ENCODE measurements at places on chromosomes 3 and 15.

DNA sequence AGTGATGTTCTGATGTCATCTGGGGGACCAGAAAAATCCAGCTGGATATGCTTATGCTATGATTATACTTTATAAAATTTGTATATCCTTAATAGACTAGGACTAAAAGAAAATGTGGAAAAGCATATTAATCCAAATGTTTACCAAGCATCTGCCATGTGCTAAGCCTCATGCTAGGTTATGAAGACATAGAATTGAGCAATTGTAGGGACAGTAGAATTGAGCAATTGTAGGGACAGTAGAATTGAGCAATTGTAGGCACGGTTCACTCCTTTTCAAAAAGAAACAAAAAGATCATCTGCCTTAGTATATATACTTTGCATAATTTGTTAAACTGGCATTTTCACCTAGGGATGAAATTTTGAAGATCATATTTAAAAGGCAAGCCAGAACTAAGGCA is 18.3 kb downstream of the ABHD5 start:
- peaks cover 11% of the 10 kb centered on the region for H3K4me1 ChIP-seq
- DNase-seq = no peak
- H3K36me3 ChIP-seq = peaks cover 28% of the 10 kb centered on the region
- H3K27me3 ChIP-seq = no peaks in the 10 kb centered on the region

- peaks cover 5% of the 10 kb centered on the region for H3K36me3 ChIP-seq
- H3K4me3 ChIP-seq = no peak overlapping the region
- no peaks in the 10 kb centered on the region for H3K27me3 ChIP-seq
- DNase-seq = no peak
- no peak overlapping the region for H3K27ac ChIP-seq
These were observed 25.6 kb downstream of the TIGIT start for GRCh38 chr3:114319453-114319852.

DNA sequence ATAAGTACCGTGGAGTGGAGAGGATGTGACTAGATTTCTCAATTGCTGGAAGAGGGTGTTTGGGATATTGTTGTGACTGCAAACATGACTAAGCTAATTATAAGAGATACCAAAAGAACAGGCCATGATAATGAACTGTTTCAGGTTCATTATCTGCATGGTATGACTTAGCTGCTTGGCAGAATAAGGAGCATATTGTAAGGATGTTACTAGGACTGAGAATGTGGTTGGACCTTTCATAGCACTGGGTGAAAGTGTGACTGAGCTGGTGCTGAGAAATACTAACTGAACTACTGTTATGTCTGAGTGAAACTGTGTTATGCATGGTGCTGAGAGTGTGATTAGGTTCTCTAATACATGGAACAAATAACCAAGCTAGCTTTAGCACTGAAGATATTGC is 11.0 kb downstream of the SCN10A start:
- peaks cover 2% of the 10 kb centered on the region for H3K27me3 ChIP-seq
- H3K36me3 ChIP-seq = no peaks in the 10 kb centered on the region
- no peak for DNase-seq

DNA sequence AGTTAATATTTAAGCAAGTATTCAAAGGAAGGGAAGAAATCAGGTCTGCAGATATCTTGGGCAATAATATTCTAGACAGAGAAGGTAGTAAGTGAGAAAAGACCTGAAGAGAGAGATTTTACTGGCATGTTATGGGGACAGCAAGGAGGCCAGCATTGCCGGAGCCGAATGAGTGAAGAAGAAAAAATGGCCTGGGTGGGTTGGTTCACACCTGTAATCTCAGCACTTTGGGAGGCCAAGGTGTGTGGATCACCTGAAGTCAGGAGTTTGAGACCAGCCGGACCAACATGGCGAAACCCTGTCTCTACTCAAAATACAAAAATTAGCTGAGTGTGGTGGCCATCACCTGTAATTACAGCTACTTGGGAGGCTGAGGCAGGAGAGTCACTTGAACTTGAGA is 164.7 kb downstream of the VGLL3 start:
- no peaks in the 10 kb centered on the region for H3K4me1 ChIP-seq
- H3K27me3 ChIP-seq = no peaks in the 10 kb centered on the region
- no peak overlapping the region for H3K27ac ChIP-seq
- H3K36me3 ChIP-seq = no peaks in the 10 kb centered on the region
- DNase-seq = no peak
- no peak overlapping the region for H3K4me3 ChIP-seq

DNA sequence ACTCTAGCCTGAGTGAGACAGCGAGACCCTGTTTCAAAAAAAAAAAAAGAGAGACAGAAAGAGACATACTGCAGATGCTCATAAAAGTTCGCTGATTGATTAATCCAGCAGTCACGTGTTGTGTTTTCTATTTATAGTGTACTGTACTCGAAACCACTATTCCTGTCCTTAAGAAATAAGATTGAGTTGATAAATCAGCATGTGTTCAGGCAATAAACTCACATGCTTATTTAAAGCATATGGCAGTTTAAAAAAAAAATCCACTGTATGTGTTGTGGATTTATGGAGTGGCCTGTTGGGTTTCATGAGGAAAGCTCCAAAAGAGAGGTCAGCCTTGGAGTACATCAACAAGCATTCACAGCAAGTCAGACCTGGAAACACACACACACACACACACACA is 17.7 kb downstream of the RPL22L1 start:
- no peaks in the 10 kb centered on the region for H3K36me3 ChIP-seq
- H3K27ac ChIP-seq = no peak overlapping the region
- H3K27me3 ChIP-seq = peaks cover 19% of the 10 kb centered on the region
- H3K4me3 ChIP-seq = no peak overlapping the region
- H3K4me1 ChIP-seq = peaks cover 1% of the 10 kb centered on the region

DNA sequence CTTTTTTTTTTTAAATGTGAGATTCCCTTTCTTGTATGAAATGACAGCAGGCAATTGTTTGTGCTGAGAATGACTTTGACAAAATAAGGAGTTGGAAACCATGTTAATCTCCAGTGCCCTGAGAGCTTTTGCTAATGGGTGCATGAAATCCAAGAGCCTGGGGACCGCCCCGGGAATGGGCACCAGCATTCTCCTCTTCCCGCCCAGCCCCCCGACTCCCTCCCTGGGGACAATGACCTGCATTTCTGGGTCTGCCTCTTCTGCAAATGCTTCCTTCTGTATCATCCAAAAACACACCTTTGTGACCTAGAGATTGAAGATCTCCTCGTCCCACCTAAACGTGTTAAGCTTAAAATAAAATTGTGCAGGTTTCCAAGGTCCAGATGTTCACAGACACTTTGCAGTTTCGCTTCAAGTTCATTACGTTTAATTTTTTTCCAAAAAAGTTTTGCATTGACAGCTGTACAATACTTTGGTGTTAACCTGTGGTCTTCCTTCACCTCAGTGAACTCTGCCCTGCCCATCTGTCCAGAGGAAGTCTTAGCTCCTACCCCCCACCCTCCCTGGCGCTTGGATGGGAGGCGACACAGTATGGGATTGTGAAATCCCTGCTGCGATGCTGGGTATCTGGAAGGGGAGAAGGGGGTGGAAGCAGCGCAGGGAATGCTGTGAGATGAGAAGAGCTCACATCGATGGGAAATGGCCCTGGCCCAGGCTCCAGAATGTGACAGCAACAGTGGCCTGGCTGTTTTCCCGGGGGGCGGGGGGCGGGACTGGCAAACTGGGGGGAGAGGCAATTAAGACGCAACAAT is 50.1 kb downstream of the TLE3 start:
- H3K4me3 ChIP-seq = no peak overlapping the region
- H3K36me3 ChIP-seq = peaks cover 34% of the 10 kb centered on the region
- H3K27ac ChIP-seq = no peak overlapping the region
- peaks cover 1% of the 10 kb centered on the region for H3K4me1 ChIP-seq

DNA sequence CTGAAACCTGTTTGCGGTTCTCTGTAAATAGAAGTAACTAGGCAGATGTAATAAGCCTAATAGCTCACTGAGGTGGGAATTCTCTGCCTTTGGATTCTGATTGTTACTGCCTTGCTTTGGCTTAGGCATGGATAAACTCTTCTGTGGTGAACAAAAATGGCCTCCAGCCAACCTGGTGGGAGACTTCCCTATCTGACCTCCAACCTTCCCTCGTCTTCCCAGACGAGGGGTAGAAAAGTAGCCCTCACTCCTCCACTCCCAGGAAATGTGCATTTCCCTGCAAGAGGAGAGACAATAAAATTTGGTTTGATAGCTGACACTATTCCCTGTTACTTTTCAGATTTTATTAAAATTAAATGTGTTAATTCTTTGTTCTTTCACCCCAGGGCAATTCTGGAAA is 606 bp upstream of the CD96 start:
- H3K4me3 ChIP-seq = peak overlapping the region; percentile 96
- no peak for DNase-seq
- peaks cover 44% of the 10 kb centered on the region for H3K4me1 ChIP-seq
- peaks cover 37% of the 10 kb centered on the region for H3K36me3 ChIP-seq
- no peaks in the 10 kb centered on the region for H3K27me3 ChIP-seq

DNA sequence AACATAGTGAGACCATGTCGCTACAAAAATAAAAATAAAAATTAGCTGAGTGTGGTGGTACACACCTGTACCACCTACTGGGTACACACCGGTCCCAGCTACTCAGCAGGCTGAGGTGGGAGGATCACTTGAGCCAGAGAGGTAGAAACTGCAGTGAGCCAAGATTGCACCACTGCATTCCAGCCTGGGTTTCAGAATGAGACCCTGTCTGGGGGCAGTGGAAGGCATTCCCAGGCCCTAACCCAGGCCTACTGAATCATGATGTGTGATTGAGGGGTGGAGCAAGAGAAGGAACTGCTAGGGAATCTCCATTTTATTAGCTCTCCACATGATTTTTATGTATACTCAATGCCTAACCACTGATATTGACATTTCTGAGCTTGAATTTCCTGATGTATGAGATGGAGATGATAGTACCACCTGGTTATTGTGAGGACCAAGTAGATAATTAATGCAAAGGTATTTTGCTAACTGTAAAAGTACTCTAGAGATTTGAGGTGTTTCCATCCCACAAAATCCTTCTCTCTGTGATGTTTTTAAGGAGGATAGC is 169.5 kb upstream of the UMPS start:
- H3K27ac ChIP-seq = no peak overlapping the region
- peaks cover 5% of the 10 kb centered on the region for H3K4me1 ChIP-seq
- H3K27me3 ChIP-seq = peaks cover 70% of the 10 kb centered on the region
- H3K36me3 ChIP-seq = no peaks in the 10 kb centered on the region
- no peak for DNase-seq

DNA sequence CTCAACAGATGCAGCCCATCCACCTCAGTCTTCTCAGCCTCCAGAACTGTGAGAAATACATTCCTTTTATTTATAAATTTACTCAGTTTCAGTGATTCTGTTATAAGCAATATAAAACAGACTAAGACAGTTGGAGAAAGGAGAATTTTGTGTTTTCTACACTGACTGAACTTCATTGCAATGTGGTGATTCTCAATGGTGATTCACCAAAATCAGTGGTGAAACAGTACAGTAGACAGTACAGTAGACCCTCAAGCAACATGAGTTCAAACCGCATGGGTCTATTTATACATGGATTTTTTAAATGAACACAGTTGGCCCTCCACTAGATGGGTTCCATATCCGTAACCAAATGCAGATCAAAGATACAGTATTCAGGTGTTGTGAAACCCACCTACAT is 403.1 kb upstream of the TGFBR2 start:
- no peak overlapping the region for H3K27ac ChIP-seq
- no peaks in the 10 kb centered on the region for H3K27me3 ChIP-seq
- no peak overlapping the region for H3K4me3 ChIP-seq
- H3K36me3 ChIP-seq = peaks cover 3% of the 10 kb centered on the region

DNA sequence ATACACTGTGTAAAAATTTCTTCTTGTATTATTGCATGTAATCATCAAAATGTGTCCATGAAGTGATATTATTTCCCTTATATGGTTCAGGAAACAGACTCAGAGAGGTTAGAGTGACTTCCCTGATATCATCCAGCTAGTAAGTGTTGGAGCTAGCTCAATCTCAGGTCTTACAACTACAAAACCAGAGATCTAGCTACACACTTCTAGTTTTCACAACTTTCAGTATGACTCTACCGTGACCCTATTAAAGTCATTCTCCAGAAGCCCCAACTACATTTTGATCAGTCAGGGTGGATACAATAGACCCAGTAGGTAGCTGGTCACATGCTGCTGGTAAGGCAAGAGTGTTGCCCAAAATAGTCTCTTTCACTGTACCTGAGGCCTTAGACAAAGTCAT is 165.3 kb downstream of the GOLIM4 start:
- no peak overlapping the region for H3K27ac ChIP-seq
- H3K4me3 ChIP-seq = no peak overlapping the region
- no peak for DNase-seq
- no peaks in the 10 kb centered on the region for H3K27me3 ChIP-seq

- no peaks in the 10 kb centered on the region for H3K27me3 ChIP-seq
- peaks cover 7% of the 10 kb centered on the region for H3K36me3 ChIP-seq
- no peak overlapping the region for H3K27ac ChIP-seq
- DNase-seq = no peak
- peaks cover 21% of the 10 kb centered on the region for H3K4me1 ChIP-seq
These were observed 71.0 kb downstream of the B3GNT5 start for GRCh38 chr3:183324083-183324482.

- H3K27me3 ChIP-seq = peaks cover 8% of the 10 kb centered on the region
- H3K36me3 ChIP-seq = no peaks in the 10 kb centered on the region
- no peak for DNase-seq
- H3K4me3 ChIP-seq = no peak overlapping the region
- no peak overlapping the region for H3K27ac ChIP-seq
- H3K4me1 ChIP-seq = no peaks in the 10 kb centered on the region
These were observed 413.5 kb upstream of the C2CD4B start for GRCh38 chr15:62578546-62578945.

- no peak overlapping the region for H3K4me3 ChIP-seq
- H3K4me1 ChIP-seq = no peaks in the 10 kb centered on the region
- no peak for DNase-seq
- no peaks in the 10 kb centered on the region for H3K27me3 ChIP-seq
These were observed 848.9 kb upstream of the CADM2 start for GRCh38 chr3:84109911-84110310.

DNA sequence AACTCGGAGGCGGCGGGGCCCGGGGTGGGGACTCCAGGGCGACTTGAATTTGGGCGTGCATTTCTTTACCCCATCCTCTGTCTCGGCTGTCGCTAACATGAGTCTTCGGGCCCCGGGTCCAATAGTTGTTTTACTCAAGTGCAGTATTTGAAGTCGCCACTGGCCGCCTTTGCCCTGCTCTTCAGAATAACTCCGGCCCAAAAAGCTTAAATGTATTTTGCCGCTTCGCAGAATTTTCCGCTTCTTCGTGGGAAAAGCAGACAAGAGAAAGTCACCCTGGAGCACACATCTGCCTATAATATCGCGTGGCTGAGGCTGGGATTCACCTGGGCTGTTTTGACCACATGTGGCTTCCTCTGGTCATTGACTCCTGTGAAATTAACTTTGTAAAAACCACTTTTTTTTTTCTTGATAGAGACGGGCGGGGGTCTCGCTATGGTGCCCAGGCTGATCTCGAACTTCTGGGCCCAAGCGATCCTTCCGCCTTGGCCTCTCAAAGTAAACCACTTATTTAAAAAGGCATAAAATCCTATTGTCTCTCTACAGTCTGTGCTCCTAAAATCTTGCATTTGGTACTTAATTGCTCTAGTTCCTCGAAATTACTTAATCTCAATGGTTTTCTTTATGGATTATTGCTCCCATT is 676 bp downstream of the CNOT10 start:
- peak overlapping the region; percentile 92 for H3K4me3 ChIP-seq
- peaks cover 21% of the 10 kb centered on the region for H3K36me3 ChIP-seq
- H3K4me1 ChIP-seq = peaks cover 25% of the 10 kb centered on the region
- DNase-seq = no peak
- peak overlapping the region; percentile 90 for H3K27ac ChIP-seq

- H3K27me3 ChIP-seq = peaks cover 10% of the 10 kb centered on the region
- H3K27ac ChIP-seq = no peak overlapping the region
- H3K4me3 ChIP-seq = no peak overlapping the region
- H3K36me3 ChIP-seq = no peaks in the 10 kb centered on the region
- no peaks in the 10 kb centered on the region for H3K4me1 ChIP-seq
These were observed 50.6 kb upstream of the SLC7A14 start for GRCh38 chr3:170636400-170636973.

All from activated naive CD8-positive, alpha-beta T cell treated with anti-CD3 and anti-CD28 coated beads, Interleukin-2, amount 10 ng/mL, durations not matched to agents 7 days and 5 days (primary cell).